ENCODE measurements at places on chromosomes 7 and 10. TPM values are rescaled to one million over a fixed set of nuclear protein-coding genes. Genes with fewer than 3 reads are reported as not detected.

DNA sequence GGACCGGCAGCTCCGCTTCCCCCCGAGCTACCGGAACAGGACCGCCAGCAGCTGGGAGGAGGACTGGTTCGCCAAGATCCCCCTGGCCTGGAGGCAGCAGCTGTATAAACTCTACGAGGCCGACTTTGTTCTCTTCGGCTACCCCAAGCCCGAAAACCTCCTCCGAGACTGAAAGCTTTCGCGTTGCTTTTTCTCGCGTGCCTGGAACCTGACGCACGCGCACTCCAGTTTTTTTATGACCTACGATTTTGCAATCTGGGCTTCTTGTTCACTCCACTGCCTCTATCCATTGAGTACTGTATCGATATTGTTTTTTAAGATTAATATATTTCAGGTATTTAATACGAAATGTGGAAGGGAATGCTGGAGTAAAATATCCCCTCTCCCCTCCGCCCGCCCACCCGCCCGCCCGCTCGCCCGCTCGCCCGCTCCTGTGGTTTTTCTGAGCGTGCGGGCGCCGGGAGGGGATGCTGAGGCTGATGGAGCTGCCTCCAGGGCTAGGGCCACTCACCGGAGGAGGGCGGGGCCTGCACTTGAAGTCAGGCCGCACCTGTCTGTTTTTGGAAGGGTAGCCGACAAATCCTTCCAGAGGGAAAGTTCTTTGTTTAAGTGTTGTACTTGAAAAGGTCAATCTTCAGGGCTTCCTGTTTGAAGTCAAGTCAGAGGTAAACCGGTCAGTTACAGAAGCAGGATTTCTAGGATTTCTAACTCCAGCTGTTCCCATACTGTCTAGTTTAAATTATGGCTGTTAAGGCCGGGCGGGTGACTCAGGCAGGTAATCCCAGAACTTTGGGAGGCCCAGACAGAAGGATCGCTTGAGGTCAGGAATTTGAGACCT lies 30.5 kb downstream of the CHST12 start:
- no peak for DNase-seq

GRCh38 chr7:95549818-95550529 lies 46.3 kb downstream of the PDK4 start:
- peak; percentile 97 for DNase-seq

Gene PDE6C
- 0.09 TPM for polyA plus RNA-seq

Gene ANKRD1
- 2.1 TPM for polyA plus RNA-seq

Gene AKR1D1
- polyA plus RNA-seq = 6.9 TPM

Data from testis (tissue), 5 donors.